ENCODE measurements at places on chromosomes 13 and 19.

GRCh38 chr13:23674795-23675640, 104.8 kb downstream of the TNFRSF19 start:
- no peaks in the 10 kb centered on the region for H3K4me1 ChIP-seq
- H3K27ac ChIP-seq, result no peak overlapping the region
- no peak for DNase-seq
- H3K36me3 ChIP-seq, result peaks cover 11% of the 10 kb centered on the region
- no peak overlapping the region for H3K4me3 ChIP-seq

DNA sequence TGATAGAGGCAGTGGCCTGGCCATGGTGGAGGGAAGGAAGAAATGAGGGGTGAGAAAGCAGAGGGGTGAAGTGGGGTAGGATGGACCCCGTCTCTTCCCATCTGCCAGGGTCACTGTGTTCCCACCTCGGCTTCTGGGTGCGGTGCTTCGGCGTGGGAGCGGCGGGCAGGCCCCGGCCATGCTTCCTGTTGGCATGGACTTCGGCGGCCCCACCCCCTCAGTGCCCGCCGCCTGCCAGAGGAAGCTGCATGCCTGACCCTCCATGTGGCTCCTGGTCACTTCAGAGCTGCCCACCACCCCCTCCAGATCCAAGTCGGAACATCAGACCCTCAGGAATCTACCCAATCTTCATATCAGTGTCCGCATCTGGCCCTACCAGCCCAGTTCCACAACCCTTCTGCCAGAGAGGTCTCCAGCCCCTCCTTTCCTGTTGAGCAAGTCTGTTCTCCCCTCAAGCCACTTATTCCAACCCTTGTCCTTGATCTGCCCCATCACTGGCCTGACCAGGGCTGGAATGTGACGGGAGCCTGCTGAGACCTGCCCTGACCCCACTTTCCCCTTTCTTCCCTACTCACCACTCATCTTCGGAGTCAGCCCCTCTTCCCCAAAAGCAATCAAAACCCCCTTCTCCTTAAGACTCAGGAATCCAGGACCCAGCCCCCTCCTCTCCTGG, 1.5 kb downstream of the KCNN4 start:
- peaks cover 23% of the 10 kb centered on the region for H3K4me1 ChIP-seq
- DNase-seq, result no peak
- no peaks in the 10 kb centered on the region for H3K27me3 ChIP-seq
- no peak overlapping the region for H3K27ac ChIP-seq
- H3K36me3 ChIP-seq, result no peaks in the 10 kb centered on the region

- no peaks in the 10 kb centered on the region for H3K27me3 ChIP-seq
- no peak for DNase-seq
- no peak overlapping the region for H3K27ac ChIP-seq
- no peak overlapping the region for H3K4me3 ChIP-seq
- no peaks in the 10 kb centered on the region for H3K4me1 ChIP-seq
These were observed 418.2 kb downstream of the KLF12 start for GRCh38 chr13:73715911-73716510.

DNA sequence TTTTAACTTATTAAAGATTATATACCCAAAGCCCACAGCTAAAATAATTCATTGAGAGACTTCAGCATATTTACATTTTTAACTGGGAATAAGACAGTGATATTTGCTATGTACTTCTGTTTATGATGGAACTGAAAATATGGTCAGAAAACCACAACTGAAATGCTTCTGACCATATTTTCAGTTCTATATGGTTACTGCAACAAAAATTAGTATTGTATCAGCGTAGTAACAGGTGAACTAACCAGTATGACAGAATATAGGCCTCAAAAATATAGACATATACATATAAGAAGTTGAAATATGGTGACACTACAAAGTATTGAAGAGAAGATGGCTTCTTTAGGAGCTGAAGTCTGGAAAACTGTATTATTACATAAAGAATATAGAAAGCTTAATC, 857.4 kb downstream of the OLFM4 start:
- no peak for DNase-seq
- H3K36me3 ChIP-seq, result no peaks in the 10 kb centered on the region
- no peaks in the 10 kb centered on the region for H3K4me1 ChIP-seq
- H3K4me3 ChIP-seq, result no peak overlapping the region
- H3K27ac ChIP-seq, result no peak overlapping the region

- peaks cover 36% of the 10 kb centered on the region for H3K4me1 ChIP-seq
- H3K27me3 ChIP-seq, result no peaks in the 10 kb centered on the region
- H3K36me3 ChIP-seq, result no peaks in the 10 kb centered on the region
- no peak for DNase-seq
- H3K27ac ChIP-seq, result no peak overlapping the region
These were observed 268.4 kb downstream of the FOXO1 start for GRCh38 chr13:40398065-40398464.

DNA sequence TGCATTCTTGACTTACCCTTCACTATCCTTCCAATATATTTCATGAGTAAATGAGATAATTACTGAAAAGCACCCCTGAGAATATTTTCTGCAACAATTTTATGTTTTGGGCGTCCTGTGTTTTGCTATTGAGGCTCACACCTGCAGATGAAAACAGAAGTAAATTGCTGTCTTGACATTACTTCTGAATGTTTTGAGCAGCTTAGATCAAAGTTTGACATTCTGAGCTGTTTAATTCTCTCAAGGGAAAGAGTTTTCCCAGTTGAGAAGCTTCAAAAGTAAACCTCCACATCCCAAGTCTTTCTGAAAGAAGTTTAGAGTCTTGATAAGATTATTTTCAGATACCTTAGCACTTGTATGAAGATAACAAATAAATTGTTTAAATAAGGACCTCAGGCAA, 1667.2 kb upstream of the SLC10A2 start:
- DNase-seq, result no peak
- no peaks in the 10 kb centered on the region for H3K4me1 ChIP-seq
- no peaks in the 10 kb centered on the region for H3K36me3 ChIP-seq
- H3K27me3 ChIP-seq, result no peaks in the 10 kb centered on the region
- H3K4me3 ChIP-seq, result no peak overlapping the region

- H3K27me3 ChIP-seq, result no peaks in the 10 kb centered on the region
- H3K27ac ChIP-seq, result no peak overlapping the region
- H3K36me3 ChIP-seq, result peaks cover 3% of the 10 kb centered on the region
- no peaks in the 10 kb centered on the region for H3K4me1 ChIP-seq
- no peak for DNase-seq
These were observed 27.5 kb upstream of the SIGLEC11 start for GRCh38 chr19:49988433-49988832.

DNA sequence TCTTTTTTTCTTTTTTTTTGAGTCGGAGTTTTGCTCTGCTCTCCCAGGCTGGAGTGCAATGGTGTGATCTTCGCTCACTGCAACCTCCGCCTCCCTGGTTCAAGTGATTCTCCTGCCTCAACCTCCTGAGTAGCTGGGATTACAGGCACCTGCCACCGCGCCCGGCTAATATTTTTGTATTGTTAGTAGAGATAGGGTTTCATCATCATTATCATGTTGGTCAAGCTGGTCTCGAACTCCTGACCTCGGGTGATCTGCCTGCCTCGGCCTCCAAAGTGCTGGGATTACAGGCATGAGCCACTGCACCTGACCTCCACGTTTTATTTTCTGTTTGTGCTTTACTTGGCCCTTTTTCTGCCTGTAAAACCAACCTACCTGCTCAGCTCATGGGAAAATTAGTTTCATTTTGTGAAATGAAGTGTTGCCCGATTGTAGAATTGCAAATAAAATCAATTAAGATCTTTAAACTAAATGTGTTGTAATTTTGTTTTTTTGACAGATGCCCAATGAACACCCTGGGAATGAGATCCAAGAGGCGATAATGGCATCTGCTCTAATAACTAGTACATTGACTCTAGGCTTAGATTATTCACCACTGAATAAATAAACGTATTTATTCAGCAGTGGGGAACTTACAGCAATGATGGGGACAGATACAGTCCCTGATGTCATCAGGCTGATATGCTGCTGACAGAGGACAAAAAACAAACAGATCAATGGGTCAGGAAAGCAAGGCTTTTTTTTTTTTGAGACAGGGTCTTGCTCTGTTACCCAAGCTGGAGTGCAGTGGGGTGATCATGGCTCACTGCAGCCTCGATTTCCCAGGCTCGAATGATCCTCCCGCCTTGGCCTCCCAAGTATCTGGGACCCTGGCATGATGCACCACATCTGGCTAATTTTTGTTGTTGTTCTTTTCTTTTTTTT, 2.2 kb upstream of the RAB11B start:
- no peaks in the 10 kb centered on the region for H3K36me3 ChIP-seq
- H3K4me3 ChIP-seq, result no peak overlapping the region
- H3K27me3 ChIP-seq, result no peaks in the 10 kb centered on the region
- H3K27ac ChIP-seq, result peak overlapping the region; percentile 2
- DNase-seq, result no peak
- peaks cover 25% of the 10 kb centered on the region for H3K4me1 ChIP-seq

GRCh38 chr19:12751635-12752034, at the start of gene BEST2:
TSS of gene BEST2 (plus strand) at chr19:12751791. CDS start at chr19:12752593, 802 bp downstream.
- peaks cover 3% of the 10 kb centered on the region for H3K36me3 ChIP-seq
- no peak for DNase-seq

- H3K36me3 ChIP-seq, result no peaks in the 10 kb centered on the region
- peaks cover 20% of the 10 kb centered on the region for H3K4me1 ChIP-seq
- peak overlapping the region; percentile 26 for H3K4me3 ChIP-seq
These were observed 579 bp downstream of the CPT1C start for GRCh38 chr19:49691243-49692146.

GRCh38 chr19:30049846-30050667, 108.0 kb downstream of the URI1 start:
- DNase-seq, result no peak
- H3K36me3 ChIP-seq, result no peaks in the 10 kb centered on the region
- H3K4me3 ChIP-seq, result no peak overlapping the region
- no peaks in the 10 kb centered on the region for H3K4me1 ChIP-seq

DNA sequence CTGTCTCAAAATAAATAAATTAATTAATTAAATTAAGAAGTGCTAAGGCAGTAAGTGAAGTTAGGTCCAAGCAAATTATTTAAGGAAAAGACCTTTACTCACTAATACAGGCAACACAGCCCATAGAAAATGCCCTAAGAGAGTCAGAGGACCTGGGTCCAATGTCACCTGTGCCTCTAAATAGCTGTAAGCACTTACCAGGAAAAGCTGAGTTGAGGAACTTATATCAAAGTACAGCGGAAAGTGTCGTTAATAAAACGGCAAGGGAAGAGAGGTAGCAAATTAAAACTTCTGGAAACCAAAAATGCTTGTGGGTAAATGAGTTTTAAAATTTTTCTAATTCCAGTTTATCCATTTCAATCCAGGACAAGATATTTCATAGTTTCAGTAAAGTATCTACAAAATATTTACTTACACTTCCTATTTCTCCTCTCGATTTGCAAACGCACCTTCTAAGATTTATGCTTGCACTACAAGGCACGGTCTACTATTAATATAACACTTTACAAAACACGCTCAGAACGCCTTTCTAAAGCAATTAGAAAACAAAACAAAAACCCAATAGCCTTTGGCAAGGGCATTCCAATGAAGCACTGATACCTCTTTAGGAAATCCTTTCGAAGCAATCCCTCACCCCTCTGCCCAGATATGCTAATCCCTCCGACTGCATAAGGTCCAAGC, 963 bp downstream of the VPS36 start:
- H3K4me1 ChIP-seq, result peaks cover 15% of the 10 kb centered on the region
- no peaks in the 10 kb centered on the region for H3K27me3 ChIP-seq
- no peak for DNase-seq
- peaks cover 6% of the 10 kb centered on the region for H3K36me3 ChIP-seq
- peak overlapping the region; percentile 85 for H3K27ac ChIP-seq

- H3K4me1 ChIP-seq, result no peaks in the 10 kb centered on the region
- H3K27me3 ChIP-seq, result no peaks in the 10 kb centered on the region
- no peaks in the 10 kb centered on the region for H3K36me3 ChIP-seq
- no peak for DNase-seq
These were observed 285.8 kb downstream of the MYO16 start for GRCh38 chr13:108915095-108915633.

- no peak overlapping the region for H3K4me3 ChIP-seq
- no peak overlapping the region for H3K27ac ChIP-seq
- no peak for DNase-seq
These were observed 10.5 kb upstream of the RAP2A start for GRCh38 chr13:97423300-97424045.

DNA sequence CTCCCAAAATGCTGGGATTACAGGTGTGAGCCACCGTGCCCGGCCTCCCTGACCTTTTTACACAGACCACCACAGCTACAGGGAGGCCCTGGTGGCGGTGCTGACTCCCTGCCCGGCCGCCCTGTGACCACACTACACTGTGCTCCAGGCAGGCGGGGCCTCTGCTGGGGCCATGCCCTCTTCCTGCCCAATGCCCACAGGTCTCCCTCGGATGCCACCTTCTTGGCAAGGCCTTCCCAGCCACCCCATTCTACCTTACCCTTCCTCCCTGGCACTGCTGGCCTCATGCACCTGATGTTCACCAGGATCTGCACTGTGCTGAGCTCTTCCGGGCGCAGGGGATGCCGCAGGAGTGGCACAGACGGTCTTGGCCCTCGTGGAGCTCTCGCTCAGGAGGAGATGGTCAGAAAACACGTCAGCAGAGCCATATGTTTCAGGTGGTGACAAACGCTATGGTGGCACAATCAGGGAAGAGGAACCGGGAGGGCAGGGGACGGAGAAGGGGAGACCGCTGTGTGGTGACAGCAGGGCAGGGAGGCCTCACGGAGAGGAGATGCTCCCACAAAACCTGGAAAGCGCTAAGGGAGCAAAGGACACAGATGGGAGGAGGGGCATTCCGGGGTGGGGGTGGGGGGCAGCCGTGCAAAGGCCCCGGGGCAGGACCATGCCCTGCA, 4.1 kb downstream of the PIP5K1C start:
- DNase-seq, result no peak
- no peaks in the 10 kb centered on the region for H3K36me3 ChIP-seq
- no peak overlapping the region for H3K4me3 ChIP-seq

DNA sequence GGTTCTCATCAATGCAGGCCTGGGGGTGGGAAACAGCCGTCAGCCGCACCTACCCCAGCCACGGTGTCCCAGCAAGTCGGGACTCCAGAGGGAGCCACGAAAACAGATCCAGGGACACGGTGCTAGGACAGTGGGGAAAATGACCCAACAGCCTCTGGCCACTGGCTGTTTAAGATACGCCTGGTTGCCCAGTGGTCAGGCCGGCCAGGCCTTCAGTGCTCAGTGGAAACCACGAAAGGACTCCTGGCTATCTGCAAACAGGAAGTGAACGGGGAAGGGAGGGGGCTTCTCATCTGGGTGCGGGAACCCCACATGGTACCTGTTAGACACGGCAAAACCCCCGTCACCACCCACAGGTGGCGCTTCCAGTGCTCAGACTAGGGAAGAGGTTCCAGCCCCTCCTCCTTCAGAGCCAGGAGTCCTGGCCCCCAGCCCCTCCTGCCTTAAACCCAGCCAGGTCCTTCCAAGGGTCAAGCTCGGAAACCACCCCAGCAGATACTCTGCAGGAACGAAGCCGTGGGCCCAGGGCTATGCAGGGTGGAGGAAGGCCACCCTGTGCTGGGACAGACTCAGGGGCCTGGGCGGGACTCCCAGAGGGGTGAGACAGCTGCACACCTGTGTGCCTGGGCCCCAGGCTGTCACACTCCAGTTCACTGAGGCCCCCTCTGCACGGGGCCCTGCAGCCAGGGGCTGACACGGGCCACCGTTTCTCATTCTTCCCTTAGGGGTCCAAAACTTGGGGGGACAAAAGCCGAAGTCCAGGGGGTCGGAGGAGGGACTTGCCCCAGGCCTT, 4.5 kb downstream of the PPP1R12C start:
- DNase-seq, result no peak
- no peak overlapping the region for H3K4me3 ChIP-seq
- no peaks in the 10 kb centered on the region for H3K27me3 ChIP-seq
- H3K27ac ChIP-seq, result peak overlapping the region; percentile 82

Measured in tibial nerve (tissue), 4 donors.